ENCODE measurements at places on chromosomes 2 and 18.

- no peak for DNase-seq
Measured at GRCh38 chr2:43215673-43216255, 10.6 kb downstream of the ZFP36L2 start.

DNA sequence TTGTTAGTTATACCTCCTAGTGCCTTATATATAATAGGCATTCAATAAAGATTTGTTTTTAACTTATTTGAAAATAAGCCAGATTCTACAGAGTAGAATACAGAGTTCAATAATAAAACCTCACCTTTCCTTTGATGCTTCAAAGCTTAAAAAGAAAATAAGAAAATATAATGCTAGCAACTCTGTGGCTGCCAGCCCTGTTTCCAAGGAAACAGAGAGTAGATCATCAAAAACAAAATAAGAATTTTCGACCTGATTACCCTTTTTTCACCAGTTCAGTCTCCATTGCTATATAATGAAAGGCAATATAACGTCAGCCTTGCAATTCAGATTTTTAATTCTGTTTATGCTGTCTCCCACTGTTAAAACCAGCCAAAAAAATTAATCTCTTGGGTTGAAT lies 8.9 kb upstream of the PGAP1 start:
- no peak for DNase-seq

- DNase-seq = no peak
Measured at GRCh38 chr2:191625016-191625415, 52.9 kb upstream of the NABP1 start.

- DNase-seq = no peak
Measured at GRCh38 chr2:23691106-23691470, 235.8 kb downstream of the ATAD2B start.

DNA sequence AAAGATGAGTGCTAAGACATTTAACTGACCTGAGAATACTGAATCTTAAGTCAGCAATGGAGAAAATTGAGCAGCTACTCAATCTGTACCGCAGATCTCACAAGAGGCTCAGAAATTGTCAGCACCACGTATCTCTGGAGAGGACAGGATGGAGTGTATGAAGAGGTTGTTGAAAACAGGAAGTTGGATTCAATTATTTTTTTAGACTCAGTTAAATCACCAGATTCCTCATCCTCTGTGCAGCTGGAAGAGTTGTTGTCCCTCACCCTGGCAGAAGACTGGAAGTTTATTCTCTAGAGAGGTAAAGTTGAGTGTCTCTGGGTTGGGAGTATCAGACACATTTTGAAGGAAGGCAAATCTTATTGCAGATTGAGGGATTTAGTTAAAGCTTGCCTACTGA lies 114.9 kb upstream of the NT5C1B start:
- DNase-seq = no peak

- DNase-seq = no peak
Measured at GRCh38 chr2:156229724-156230362, 102.7 kb downstream of the NR4A2 start.

DNA sequence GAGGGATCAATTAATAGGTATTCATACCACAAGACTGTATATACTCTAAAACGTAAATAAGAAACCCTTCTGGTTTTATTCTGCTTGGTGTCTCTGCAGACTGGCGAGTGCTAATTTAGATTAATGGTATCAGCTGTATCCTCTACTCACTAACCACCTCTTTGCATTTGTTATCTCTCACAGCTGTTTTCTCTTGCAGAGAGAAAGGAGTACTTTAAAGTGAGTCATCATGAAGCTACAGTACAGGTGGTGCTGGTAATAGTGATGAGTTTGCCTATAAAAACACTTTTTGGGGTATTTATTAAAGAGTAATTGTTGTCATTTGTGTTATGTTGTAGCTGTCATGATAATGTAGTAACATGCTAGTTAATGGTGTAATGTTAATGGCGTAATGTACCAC lies 147.7 kb downstream of the NETO1 start:
- no peak for DNase-seq

GRCh38 chr2:63073994-63074393 lies 23.4 kb downstream of the OTX1 start:
- no peak for DNase-seq

DNA sequence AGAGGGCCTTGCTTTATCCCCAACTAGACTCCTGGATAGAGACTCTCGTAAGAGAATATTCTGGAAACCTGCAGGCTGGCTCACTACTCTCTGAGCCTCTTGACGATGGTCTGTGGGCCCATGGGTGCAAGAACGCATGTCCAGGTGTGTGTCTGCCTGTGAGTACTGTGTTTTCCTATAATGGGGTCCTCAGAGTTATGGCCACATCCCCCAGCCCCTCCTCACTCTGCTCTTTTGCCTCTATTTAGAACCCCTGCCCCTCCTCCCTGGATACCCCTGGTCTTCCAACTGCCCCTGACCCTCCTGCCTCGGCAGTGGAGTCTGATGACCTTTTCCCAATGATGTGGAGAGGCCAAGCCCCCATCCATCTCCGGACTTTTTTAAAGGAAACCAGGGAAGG lies 148.1 kb downstream of the ZFP36L2 start:
- DNase-seq = no peak

DNA sequence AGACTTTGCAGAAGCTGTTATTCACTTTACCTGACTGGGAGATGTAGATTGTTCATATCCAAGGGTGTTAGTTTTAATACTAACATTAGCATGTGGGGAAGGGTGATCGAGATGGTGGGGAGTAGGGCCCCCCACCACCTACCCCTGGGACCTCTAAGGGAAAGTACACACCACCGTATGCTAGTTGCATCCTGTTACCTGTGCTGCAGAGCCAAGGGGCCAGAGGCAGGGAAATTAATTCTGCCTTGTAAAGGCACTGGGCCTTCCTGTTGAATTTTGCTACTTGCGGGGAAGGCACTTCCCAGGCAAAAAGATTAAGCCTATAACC lies 9.0 kb downstream of the STEAP3 start:
- no peak for DNase-seq

DNA sequence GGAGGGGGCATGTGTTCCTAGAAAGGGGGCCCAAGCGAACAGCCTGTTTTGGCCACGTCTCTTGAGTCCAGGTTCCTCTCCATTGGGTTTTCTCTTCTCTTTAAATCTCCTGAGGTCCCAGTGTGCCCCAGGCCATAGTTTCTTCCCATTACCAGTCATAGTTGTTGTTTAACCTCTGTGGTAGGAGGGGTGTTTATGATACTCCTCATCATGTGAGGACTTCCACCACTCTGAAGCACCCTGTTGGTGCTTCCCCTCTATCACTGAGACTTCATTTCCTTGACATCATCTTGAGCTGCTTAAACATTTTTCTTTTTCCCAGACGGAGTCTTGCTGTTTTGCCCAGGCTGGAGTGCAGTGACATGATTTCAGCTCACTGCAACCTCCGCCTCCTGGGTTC lies 45.9 kb downstream of the WIPF1 start:
- no peak for DNase-seq

DNA sequence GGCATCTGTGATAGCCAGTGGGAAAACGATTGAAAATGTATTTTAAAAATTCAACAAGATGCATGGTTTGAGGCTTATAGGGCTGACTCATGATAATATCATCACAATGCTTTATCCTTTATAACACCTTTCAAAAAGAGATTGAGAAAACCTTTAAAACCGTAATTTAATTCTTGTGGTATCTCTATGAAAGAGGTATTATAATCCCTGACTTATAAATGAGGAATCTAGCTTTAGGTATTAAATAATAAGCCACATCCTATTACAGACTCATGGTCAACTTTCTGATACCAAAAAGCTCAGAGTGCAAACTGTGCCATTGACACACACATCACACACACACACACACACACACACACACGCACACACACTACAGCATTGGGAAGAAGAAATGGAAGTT lies 134.6 kb upstream of the RAB12 start:
- no peak for DNase-seq

GRCh38 chr2:58261209-58261608 lies 20.1 kb upstream of the FANCL start:
- no peak for DNase-seq

DNA sequence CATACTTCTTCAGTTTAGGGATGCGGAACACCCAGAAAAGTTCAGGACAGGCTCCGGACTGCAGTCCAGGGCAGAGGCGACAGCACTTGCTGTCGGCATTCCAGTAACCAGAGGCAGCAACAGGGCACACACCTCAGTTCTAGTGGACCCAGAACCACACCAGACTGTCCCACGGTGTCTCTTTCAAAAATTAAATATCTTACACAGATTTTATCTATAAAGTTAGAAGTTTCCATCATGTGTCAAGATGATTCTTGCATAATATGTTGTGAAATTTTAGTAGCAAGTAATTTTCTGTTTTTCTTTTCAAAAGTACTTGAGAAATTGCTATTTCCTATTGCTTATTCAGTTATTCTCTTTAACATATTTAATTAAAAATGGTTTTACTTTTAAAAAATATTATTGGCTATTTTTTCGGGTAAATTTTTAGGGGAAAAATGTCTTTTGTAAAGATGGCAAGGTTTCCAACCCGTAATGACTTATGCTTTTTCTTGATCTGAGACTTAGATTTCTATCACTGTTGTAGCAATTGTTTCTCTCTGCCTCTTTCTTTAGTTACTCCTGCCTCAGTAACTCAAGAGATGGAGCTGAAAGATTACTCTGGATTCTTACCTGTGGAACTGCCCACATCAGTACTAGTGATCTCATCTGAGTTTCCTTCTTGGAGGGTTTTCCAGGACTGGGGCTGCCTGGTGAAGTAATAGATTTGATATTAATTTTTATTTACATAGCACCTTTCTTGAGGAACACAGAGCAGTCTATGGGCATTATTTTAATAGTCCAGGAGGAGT lies 182.7 kb downstream of the LTBP1 start:
- DNase-seq = no peak

GRCh38 chr2:187617120-187617519 lies 62.9 kb upstream of the TFPI start:
- DNase-seq = no peak

DNA sequence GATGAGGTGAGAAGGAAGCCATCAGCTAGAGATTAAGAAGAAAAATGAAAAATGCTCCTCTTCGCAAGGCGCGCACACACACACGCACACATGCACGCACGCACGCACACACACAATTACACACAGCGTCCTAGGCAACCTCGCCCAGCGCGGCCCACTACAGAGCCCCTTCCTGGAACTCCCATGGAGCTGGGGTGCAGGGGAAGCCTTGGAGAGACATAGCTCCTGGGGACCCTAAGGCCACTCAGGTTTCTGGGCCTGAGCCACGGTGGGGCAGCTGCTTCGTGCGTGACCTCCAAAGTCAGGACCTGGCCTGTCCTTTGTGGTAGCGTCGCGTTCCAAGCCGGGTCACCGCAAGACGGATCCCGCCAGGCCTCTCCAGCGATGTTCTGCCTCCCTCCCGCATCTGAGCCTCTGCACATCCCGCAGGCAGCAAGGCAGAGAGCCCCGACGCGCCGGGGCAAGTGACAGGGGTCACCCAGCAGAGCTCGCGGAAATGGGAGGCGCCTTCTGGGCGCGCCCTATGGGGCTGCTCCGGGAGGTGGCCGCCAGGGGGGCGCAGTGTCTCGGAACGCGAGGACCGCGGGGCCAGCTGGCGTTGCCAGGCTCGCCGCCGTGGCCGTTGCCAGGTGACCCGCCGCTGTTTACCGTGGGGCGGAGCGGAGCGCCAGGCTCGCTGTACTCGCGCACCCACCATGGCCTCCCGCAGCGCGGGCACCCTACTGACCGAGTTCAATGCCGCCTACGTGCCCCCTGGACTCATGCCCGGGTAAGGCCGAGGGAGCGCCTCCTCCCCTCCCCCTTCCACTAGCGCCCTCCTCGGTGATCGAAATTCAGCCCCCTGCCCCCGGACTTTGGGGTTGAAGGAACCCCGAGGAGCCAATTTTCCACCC lies 79.0 kb downstream of the CIB4 start:
- no peak for DNase-seq

- DNase-seq = no peak
Measured at GRCh38 chr2:203394519-203395227, 66.5 kb downstream of the ABI2 start.

DNA sequence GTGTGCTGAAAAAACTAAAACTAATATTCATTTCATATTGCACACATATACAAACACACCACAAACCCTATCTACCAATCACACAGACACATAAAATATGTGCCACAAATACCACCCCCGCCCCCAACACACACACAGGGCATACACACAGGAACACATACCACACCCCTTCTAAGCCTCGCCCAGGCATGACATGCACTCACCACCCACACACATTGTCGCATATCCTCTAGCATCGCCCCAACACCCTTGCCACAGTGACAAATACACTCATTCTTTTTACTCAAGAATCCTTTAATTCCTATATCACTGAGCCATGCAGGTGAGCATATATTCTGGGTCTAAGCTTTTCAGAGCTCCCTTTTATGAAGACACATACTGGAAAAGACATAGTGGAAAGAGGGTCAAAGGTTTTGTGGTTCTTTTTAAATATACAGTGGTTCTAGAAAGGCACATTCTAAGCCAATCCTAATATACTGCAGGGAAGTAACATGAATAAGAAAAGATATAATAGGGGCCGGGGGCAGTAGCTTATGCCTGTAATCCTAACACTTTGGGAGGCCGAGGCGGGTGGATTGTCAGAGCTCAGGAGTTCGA lies 24.5 kb upstream of the LCLAT1 start:
- DNase-seq = peak; percentile 49

- DNase-seq = no peak
Measured at GRCh38 chr2:85989288-85989865, 100.6 kb upstream of the ST3GAL5 start.

DNA sequence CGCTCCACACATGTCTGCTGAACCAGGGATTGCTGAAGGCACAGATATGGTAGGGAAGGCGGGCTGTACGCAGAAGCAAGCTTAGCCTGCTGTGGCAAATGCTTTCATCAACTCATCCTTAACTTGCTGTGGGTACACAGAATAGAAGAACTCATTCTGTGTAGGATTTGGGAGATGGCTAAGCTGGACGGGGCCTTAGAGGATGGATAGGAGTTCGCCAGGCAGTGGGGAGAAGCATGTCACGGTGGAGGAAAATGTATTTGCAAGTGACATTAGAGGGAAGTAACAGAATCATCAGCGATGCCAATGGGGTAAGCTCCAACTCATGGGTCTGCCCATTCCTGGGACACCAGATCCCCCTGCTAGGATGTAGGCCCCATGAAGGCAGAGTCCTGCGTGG lies 96.7 kb upstream of the SMIM21 start:
- DNase-seq = no peak

DNA sequence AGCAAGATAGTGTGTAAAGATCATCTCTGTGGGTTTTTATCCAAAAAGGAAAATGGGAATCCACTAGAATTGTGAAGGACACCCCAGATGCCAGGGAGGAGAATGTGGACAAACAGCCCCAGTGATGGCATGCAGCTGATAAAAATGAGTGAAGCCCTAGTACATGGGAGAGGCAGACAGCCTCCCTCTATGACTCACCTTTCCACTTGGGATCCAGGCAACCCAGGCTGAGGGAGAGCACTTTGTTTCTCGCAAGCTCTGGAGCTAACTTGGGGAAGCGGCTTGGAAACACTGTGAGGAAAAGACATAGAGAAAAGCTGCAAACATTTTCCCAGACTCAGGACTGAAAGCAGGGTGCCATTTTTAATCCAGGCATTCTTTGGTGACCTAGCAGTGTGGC lies 5.3 kb upstream of the FLACC1 start:
- no peak for DNase-seq

- DNase-seq = no peak
Measured at GRCh38 chr18:30280861-30281470, 761.6 kb downstream of the DSC3 start.

GRCh38 chr2:106953236-106953635 lies 67.3 kb upstream of the ST6GAL2 start:
- DNase-seq = no peak

Measured in activated CD4-positive, alpha-beta T cell treated with anti-CD3 and anti-CD28 coated beads, Interleukin-2, amount 50 U/mL, for 24 hours (primary cell).